Suppressor macrophage (primary cell): ENCODE measurements at places on chromosomes 2 and 18.

- DNase-seq = peak; percentile 9
Observed at GRCh38 chr2:11132036-11132671, 23.1 kb upstream of the SLC66A3 start.

- no peak for DNase-seq
Observed at GRCh38 chr18:71554686-71555085, 989.5 kb downstream of the CBLN2 start.

DNA sequence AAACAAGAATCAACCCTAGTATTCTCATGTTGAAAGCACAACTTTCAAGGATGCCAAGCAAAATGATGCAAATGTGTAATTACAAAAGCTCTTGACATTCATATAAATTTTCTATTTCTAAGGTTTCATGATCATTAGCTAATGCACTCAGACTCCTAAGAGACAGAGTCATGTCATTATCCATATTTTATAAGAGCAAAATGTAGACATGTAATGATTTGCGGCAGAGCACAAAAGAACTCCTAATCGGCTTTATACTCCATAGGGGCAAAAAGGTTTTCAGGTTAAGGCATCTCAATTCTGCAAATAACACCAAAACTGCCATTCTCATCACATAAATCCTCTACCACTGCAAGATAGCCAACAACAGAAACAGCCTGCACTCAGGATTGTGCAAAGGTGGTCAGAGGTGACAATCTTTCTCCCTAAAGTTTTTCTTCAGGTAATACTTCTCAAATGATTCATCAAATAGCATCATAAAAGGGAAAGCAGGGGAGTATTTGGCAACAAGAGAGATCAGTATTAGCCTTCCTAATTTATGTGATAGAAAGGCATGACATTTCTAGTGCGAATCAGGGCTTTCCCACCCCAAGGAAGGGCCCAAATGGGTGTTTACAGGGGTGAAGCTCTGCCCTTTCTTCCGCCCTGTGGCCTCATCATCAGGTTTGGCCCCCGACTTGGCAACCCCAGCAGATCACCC, 64.7 kb downstream of the STK39 start:
- no peak for DNase-seq

GRCh38 chr2:176398243-176399073, 129.2 kb downstream of the MTX2 start:
- no peak for DNase-seq

DNA sequence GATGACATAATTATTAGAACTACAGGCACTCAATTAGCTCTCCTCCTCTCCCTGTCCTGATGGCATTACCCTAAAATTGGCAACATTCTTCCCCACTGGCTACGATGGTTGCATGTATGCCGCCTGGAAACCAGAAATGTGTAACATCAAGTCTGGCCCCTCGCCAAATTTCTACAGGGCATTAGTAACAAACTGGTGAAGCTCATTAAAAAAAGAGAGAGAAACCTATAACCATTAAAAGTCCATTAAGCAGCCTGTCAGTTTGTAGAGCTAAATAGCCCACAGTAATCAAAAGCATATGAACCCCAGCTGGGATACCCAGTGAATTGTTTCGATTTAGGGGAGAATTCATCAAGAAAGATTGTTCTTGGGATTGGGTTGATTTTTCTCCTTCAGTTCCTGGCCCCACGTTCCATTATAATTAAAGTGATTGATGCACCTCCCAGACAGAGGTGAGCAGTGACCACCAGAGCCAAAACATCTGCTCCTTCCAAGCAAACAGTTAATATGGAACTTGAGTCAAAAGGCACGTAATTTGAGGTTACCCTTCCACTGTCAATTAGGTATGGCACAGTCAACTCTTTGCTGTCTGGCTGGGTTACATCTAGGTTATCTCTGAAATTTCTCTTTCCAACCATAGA, 208.6 kb downstream of the C1D start:
- no peak for DNase-seq
